ENCODE measurements at places on chromosomes 2 and 18.

DNA sequence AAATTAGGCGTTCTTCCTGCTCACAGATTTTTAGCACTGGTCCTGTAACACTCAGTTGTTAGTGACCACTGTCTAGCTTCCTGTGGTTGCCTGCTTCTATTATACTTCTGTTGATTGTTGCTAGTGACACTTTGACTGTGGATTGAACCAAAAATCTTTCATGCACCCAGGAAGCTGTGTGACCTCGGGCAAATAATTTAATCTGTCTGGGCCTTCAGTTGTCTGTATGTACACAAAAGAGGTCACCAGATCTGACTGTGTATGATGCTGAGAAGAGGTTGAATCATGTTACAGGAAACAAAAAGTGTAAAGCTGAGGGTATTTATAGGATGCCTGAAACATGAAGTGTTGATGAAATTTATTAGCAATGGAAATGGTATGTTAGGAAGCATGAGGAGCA, 12.7 kb downstream of the ICOS start:
- DNase-seq = no peak

GRCh38 chr2:188176620-188177019, 115.1 kb upstream of the GULP1 start:
- DNase-seq = no peak

GRCh38 chr18:374721-375168, 106.9 kb upstream of the THOC1 start:
- no peak for DNase-seq

- peak; percentile 16 for DNase-seq
Measured at GRCh38 chr18:76822506-76823160, at the start of gene ZNF236. TSS of gene ZNF236 (plus strand) at chr18:76822557. CDS start at chr18:76822608, 51 bp downstream.

GRCh38 chr18:67219821-67220220, 296.7 kb downstream of the DSEL start:
- DNase-seq = no peak

DNA sequence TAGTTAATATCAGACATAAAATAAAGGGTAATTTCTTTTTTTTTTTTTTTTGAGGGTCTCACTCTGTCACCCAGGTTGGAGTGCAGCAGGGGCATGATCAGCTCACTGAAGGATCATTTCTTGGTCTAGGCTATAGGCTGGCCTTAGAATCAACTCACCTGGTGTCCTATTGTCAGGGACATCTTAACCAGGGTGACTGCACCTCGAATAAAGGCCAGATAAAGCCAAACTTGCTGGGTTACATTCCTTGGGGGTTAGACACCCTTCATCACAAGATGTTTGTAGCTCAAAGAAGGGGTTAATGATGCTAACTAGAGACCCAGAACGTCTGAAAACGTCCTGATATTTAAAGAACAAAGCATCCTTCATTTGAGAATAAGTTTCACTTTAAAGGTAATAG, 17.9 kb downstream of the SPATA3 start:
- DNase-seq = no peak

- DNase-seq = no peak
Measured at GRCh38 chr2:3529316-3530025, 10.1 kb upstream of the ADI1 start.

GRCh38 chr2:96264656-96265348, 995 bp downstream of the TMEM127 start:
- no peak for DNase-seq

DNA sequence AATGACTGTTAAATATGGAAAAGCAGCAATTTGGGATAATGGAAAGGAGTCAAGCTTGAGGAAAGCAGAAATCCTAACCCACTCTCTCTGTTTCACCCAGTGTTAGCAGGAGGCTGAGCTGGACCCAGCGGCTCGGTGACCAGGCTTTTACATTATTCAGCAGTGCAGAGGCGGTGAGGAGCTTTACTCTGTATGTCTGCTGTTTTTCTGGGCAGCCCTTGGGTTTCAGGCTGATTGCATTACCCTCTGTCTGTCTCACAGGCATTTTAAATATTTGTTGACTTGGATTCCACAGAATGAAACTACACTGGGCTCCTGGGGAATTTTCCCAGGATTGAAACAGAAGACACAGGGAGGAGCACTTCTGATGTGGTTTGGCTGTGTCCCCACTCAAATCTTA, 368.0 kb downstream of the GALR1 start:
- DNase-seq = no peak

GRCh38 chr2:26847307-26847654, 651 bp upstream of the DPYSL5 start:
- no peak for DNase-seq

DNA sequence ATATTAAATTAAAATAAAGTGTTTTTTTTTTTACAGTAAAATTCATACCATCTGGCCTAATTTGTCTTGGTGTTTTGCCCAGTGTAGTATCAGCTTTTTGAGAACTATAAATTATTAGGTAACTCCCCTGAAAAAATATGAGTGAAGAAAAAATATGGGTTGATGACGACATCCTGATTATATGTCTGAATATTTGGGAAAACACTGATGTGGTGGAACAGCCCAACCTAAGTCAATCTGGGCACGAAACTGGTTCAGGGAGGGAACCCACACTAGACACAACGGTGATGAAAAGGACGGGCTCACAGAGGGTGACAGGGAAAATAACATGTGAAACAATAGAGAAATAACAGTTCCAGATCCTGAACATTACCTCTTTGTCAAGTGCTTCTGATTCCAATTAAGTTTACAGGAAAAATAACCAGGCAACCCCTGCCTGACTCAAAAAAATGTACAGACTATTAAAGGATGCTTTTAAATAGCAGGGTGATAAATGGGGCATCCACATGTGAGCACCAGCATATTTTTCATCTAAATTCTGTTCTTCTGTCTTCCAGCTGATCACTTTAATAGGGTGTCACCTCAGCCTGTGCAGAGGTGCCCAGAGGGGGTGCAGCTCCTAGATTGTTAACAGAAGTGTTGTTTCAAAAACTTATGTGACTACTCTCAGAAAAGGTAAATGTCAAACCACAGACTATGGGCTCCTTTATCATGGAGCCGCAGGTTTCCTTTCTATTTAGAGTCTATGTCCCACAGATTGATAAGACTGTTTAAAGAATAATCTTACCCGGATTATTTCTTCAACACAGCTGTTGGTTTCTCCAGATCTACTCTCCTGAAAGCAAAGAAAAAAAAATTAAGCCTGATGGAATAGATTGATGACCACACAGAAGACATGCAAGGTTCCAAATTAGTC, 305.4 kb downstream of the AFF3 start:
- DNase-seq = no peak

DNA sequence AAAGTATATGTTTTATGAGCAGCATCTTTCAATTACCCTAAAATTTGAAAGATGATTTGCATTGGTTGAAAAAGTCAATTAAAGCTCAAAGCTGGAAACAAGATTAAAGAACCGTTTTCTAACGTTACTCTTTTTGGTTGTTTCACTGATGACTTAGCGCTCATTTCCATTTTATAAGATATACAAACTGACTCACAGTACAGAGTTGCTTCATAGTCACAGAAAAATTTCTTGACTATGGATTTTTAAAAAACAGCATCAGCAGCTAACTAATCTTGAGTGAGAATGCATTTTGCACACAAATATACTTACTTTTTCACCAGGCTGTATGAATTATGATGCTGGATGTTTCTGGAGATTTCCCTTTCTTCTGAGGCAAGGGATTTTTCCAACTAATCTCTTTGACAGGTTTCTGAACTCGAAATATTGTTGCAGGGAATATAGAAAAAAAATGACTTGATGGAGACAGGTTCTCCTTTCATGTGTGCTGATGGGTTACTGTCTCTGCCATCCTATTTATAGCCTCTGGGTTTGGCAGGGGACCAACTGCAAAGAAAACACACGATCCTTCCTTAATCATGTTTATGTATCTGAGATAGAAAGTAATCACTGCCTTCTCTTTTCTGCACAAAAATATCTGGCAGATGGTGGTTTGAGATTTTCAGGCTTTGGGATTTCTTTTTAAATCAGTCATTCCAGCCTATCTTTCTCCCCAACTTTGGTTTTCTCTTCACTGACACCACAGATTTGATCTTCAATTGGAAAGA, 129.4 kb upstream of the DAPL1 start:
- DNase-seq = no peak

GRCh38 chr2:31031132-31031706, 107.0 kb downstream of the GALNT14 start:
- no peak for DNase-seq

DNA sequence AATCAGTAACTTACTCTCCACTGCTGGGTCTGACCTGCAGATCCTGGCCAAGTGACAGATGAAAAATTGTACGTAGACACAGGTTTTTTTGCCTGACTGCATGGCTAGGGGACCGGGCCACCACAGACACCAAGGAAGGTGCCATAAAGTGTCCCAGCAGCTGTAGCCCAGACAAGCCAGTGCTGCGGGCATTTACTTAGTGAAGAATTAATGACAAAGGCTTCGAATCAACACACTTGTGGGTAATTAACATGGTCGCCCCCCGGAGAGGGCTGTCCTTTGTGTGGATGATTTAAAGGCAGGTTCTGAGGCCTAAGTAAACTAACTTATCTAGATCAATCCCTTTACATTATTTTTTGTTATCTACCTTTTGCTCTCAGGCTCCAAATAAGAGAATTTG, 1709.1 kb upstream of the LRRTM1 start:
- DNase-seq = no peak

DNA sequence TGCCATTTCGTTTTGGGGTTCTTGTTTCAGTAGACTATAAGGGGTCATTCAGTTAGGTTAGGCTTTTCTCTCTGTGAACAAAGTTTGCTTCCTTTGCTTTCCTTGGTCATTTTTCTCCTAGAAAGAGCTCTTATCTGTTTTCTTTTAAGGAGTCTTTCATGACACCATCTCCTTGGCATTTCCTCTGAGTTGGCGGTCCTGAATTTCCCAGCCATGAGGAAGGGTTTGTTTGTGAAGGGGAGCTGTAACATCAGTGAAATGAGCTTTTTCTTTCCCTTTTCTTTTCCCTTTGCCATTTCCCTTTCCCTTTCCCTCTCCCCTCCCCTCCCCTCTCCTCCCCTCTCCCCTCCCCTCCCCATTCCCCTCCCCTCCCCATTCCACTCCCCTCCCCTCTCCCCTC, 61.7 kb downstream of the MAP4K4 start:
- DNase-seq = no peak

GRCh38 chr2:50962731-50963130, 69.2 kb downstream of the NRXN1 start:
- DNase-seq = no peak

GRCh38 chr2:195500879-195501278, 156.1 kb upstream of the SLC39A10 start:
- DNase-seq = no peak

DNA sequence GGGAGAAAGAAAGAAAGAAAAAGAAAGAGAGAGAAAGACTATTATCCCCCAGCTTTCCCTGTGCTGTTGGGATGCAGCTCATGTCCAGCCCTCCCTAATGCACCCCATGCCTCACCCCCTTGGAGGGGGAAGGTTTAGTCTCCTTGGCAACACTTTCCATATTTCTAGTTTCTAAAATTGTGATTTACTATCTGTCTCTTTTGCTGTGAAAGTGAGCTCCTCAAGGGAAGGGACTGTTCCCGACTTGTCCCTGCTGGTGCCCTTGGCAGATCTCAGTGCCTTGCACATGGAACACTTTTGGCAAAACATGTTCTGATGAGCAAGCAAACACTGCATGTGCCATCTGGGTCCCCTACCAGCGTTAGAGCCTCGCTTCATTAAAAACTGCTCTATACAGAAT, 11.7 kb upstream of the NAPG start:
- no peak for DNase-seq

DNA sequence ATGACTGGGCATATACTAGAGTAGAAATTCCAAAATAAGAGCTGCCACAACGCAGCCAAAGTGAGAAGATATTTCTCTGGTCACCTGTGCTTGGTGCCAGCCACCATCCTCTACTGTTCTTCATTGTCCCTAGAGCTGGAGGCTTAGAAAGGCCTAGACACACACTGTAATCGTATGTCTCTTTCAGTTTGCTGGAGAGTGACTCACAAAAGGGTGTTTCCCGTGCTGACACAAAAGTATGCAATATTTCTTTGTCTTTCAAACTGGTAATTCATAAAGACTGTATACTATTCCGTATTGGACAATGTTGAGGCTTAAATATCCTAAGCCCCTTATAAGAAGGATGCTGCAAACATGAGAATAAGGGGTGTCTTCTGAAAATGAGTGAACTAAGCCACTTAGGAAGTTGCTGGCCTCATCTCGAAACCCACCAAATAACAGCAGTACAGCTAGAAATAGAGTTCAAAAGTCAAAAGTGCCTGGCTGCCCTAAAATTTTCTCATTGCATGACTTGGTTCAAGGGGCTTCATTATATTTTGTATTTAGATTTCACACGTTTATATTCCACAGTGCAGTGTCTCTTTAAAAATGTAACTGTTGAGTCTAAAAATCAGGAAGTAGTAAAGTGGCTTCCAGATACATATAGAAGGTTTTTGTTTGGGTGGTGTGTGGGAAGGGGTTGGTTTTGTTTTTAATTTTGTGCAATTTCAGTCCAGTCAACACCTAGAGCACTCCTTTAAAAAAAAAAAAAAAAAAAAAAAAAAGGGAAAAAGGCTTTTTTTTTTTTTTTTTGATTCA, 601.1 kb downstream of the ARHGAP15 start:
- DNase-seq = no peak

- no peak for DNase-seq
Measured at GRCh38 chr2:19674051-19675002, 227.5 kb downstream of the TTC32 start.

GRCh38 chr2:120956486-120957156, 221.0 kb downstream of the GLI2 start:
- DNase-seq = no peak

DNA sequence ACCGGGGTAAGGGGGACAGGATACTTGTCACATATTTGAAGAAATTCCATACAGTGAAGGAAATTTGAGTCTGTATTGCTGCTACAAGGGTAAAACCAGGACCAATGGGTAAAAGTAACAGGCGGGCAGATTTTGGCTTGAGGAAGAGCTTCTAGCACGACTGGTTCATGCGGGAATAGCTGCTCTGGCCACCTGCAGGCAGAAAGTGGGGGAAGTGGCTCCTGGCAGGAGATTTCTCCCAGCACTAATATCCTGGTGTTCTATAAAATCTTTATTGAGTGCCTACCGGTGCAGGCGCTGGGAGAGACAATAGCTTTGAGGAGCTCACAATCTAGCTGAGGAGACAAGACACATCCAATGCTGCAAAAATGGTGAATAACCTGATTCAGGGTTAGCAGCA, 198.5 kb downstream of the LOXHD1 start:
- no peak for DNase-seq

All from stimulated activated CD8-positive, alpha-beta memory T cell treated with anti-CD3 and anti-CD28 coated beads, Interleukin-4, amount 100 ng/mL, for 1 hour (primary cell).